ENCODE measurements at places on chromosomes 3 and 15.
A peak's percentile ranks its signal among the peaks of the same experiment; 100 is the strongest.

GRCh38 chr3:172125053-172125452 is 85.7 kb downstream of the FNDC3B start:
- DNase-seq = no peak

DNA sequence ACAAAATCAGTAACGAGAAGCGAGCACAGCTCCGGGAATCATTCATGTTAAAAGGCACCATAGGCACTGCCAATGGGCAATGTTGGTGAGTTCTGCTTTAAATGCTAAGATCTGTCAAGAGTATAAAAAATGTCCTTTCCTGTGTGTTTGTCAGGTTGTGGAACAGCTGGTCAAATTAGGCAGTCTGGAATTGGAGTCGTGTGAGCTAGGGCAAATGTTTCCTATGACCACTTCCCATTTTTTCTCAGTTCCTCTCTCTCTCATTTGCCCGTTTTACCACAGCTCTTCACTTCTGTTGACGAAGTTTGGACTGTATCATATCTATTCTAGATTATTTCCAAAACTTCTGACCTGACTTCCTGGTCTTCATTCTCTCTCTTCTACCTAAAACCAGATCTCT is 60.8 kb upstream of the GOLIM4 start:
- DNase-seq = no peak

DNA sequence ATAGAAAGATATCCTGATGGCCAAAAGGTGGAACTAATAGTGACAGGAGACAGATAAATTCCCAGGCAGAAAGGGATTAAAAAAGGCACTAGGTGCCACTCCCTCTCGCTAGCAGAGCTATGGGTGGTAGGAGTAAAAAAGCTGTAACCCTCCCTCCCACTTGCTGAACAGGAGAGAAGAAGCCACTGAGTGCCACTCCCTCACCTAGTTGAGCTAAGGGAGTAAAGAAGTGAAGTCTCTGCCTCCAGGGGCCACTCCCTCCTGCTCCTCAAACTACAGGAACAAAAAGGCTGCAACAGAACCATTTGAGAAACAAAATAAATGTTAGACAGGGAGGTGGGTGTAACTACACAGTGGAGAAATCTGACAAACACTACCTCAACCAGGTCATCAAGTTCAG is 276.2 kb upstream of the EPHA6 start:
- no peak for DNase-seq

DNA sequence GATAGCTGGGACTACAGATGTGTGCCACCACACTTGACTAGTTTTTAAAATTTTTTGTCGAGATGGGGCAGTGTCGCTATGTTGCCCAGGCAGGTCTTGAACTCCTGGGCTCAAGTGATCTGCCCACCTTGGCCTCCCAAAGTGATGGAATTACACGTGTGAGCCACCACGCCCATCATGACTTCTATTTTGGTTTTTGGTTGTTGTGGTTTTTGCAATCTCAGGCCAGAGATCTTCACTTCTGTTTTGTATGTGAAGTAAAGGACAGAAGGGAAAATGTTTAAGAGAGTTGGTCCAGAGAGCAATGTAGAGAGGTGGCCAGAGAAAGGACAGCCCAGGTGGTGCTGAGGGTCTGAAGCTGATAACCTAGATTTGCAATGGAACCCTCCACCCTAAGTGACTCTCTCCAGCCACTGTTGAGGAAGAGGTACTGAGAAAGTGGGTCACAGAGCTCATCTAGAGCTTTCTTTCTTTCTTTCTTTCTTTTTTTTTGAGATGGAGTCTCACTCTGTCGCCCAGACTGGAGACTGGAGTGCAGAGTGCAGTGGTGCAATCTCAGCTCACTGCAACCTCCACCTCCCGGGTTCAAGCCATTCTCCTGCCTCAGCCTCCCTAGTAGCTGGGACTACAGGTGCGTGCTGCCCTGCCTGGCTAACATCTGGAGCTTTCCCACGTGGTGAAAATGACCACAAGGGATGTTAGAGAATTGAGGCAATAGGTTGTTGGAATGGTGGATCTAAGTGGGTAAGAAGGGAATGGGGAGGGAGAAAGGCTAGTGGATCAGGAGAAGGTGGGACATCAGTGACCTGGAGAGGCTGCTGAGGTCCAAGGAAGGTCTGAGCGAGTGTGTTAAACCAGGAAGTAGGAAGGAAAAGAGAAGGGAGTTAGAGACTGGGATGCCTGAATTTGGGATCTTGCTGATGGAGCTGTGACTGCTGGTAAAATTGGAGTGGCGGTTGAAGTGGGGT is 22.4 kb upstream of the SEMA4B start:
- no peak for DNase-seq

DNA sequence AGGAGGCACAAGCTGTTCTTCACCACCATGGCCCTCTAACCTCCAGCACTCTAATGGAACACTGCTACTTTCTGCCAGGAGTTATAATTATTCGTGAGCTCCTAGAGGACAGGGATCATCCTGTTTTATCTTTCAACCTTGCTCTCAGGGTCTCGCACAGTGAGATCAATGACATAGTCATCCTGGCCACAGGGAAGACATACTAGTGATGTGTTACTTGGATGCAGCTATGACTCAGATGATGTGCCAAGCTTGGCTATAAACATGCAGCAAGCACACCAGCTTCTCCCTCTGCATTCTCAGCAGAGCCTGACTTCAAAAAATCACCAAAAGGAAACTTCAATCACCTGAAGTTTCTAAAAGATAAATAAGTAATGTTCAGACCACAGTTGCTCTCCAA is 203.8 kb upstream of the HES1 start:
- no peak for DNase-seq

DNA sequence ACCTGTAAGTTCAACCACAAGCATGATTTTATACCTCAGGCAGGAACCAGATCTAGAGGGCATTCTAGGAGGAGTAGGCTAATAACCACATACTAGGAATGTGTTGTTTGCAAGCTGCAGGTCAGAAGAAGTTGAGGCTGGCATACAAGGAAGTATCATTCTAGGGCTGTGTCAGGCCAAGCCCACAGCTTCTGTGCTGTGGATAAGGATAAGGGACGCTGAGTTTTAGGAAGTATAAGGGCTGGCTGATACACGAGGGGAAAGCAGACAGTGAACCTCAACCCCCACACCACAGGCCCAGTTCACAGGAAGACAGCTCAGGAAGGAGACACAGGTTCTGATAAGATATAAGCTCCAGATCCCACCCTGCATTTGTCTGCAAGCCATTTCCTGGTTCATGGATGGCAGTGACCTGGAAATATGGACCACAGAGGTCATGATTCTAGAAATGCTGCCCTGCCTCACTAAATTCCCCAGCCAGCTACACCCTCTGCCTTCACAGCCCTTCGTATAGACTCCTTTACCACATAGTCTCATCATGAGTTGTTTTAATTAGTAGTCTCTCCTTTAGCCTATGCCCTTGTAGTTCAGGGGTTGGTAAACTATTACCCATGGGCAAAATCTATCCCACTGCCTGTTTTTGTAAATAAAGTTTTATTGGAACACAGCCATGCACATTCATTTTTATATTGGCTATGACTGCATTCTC is 260.7 kb downstream of the OPA1 start:
- no peak for DNase-seq

DNA sequence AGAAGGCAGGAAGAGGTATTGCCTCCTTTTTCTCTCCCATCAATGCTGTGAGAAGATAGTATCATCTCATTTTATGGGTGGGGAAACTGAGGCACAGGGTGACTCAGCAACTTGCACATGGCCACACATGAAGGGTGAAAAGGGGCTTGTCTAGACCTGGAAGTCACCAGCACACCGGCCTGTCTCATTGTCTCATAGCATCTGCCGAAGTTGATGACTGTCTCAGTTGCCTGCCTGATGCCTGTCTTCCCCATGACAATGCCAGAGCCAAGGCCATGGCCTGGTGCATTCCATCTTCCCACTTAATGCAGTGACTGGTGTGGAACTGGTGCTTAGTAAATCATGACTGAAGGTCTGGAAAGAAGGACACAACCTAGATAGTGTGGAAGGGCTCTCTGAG is 27.9 kb upstream of the PRR23E start:
- no peak for DNase-seq

DNA sequence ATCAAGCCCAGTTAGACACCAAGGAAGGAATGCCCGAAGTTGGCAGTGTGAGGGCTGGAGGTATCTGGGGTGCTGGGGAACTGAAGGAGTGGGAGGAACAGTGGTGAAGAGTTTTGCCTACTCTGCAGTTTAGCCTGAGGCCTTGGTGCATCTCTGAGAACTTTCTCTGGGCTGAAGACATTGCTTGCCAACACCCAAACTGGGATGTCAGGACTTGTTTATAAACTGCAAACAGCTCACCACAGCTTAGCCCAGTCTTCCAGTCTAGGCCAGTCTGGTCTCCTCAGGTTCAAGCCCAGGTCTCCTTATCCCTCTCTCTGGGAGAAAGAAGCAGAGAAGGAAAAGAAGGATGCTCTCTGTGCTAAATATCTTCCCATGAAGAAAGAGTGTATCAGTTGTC is 68.0 kb upstream of the BOC start:
- DNase-seq = no peak

DNA sequence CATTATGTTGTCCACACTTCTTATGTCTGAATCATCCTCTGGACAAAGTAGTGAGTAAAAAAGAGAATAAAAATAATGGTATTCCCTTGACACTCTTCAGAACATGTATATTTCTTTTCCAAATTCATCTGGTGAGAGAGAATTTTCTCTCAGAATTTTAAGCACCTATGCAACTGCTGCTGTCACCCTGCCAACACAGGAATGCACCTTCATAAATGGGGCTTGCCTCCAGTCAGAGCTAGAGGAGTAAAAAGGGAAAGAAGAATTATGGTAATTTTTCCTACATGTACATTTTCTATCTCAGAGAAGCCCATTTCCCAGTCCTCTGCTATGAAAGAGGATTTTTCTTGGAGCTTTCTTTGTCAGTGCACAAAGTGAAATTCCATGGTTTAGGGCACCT is 92.2 kb upstream of the ALCAM start:
- DNase-seq = no peak

DNA sequence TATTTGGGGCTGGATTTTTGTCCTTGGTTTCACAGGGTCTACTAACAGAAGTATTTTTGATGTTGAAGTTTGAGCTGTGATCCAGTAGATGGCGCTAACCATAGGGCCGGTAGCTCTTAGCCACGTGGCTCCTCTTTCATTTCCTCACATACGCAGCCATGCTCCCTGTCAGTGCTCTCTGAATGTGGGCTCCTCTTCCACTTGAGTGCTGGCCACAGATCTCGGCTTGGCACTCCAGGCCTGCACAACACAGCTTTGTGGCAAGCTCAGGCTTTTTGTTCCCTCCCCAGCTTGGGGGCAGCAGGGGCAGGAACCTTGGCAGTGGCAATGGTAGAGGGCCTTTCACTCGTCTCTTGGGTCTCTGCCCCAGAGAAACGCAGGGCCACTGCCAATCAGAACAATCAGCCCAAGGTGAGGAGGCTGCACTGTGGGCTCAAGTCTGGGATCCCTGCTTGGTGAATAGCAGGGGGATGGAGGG is 18.6 kb upstream of the DNAAF4 start:
- no peak for DNase-seq

GRCh38 chr3:4746241-4746958 is 232.8 kb upstream of the BHLHE40 start:
- no peak for DNase-seq

DNA sequence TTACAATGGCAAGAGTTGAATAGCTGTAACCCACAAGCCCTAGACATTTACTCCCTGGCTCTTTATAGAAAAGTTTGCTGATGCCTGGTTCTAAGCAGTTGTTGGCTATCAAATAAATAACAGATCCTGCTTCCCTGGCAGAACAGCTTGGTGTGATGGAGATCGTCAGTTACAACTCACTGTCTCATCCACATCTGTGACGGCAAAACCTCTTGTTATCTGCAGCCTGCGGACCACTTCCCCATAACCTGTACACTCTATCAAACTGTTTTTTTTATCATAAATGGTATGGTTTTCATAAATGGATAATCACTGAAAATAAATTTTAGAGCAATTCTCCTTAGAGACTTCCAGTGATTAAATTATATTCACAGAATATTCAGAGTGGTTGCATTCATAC is 14.1 kb downstream of the ZDHHC3 start:
- DNase-seq = no peak

DNA sequence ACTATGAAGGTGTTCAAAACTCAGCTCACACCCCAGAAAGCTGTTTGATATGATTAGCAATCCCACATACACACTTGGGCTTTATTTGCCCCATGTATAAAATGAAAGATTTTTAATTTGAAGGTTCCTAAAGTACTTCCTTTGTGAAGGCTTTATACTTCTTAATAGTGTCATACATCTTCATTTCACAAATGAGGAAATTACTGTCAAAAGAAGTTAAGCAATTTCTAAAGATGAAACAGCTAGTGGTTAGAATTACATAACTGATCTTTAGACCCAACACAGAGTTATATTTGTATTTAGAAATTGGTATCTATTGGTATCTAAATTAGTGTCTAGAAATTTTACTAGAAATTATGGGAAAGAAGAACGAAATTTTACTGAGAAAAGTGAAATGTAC is 7.1 kb downstream of the CD200R1 start:
- DNase-seq = no peak

DNA sequence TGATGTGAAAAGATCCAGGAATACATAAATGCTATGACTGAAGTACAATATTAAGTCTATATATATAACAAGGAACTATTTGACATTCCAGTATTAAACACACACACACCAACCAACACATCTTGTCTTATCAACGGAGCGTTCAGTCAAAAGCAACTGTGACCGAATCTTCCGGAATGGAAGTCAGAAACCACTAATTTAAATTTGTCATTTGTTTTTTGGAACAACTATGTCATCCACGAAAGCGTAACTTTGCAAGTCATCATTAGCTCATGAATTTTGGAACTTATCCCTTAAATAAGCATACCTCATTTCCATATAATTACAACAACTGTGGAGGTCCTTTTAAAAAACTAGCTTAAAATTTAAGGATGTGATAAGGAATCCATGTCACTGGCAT is 5.0 kb downstream of the ZNF385D start:
- no peak for DNase-seq

- DNase-seq = no peak
Measured at GRCh38 chr15:54289590-54290136, 311.4 kb downstream of the UNC13C start.

- no peak for DNase-seq
Measured at GRCh38 chr3:133828576-133829309, 23.1 kb downstream of the SRPRB start.

- DNase-seq = no peak
Measured at GRCh38 chr15:60685346-60685937, 206.5 kb upstream of the ICE2 start.

GRCh38 chr15:84832448-84833040 is 15.4 kb downstream of the ALPK3 start:
- DNase-seq = no peak

GRCh38 chr3:192917404-192918274 is at the start of gene MB21D2:
TSS of gene MB21D2 (minus strand) at chr3:192917856. CDS start at chr3:192917840, 16 bp downstream.
- peak; percentile 88 for DNase-seq

- no peak for DNase-seq
Measured at GRCh38 chr3:10810376-10810775, 5.7 kb upstream of the SLC6A11 start.
